ENCODE measurements at places on chromosomes 1 and 21.

DNA sequence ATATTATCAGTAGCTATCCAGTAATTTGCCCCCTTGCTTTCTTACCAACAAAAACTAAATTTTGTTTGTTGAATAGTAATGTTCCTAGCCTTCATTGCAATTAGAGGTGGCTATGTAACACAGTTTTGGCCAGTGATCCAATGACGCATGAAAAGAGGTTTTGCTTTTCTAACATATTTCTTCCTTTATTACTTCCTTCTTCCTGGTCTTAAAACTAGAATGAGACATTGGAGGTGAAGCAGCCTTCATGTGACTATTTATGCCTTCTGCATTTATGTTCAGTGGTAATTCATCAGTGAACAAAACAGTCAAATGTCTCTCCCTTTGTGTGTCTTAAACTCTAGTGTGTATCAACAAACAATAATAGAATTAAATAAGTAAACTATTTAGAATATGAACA, 35.5 kb downstream of the LRIF1 start:
- no peak for DNase-seq

- no peak for DNase-seq
These were observed 668.6 kb upstream of the NCAM2 start for GRCh38 chr21:20329636-20330035.

GRCh38 chr1:169044971-169045370, 61.5 kb upstream of the ATP1B1 start:
- DNase-seq, result no peak

GRCh38 chr1:5312862-5313261, 658.5 kb downstream of the AJAP1 start:
- DNase-seq, result no peak
